ENCODE measurements at places on chromosomes 6 and 20.

DNA sequence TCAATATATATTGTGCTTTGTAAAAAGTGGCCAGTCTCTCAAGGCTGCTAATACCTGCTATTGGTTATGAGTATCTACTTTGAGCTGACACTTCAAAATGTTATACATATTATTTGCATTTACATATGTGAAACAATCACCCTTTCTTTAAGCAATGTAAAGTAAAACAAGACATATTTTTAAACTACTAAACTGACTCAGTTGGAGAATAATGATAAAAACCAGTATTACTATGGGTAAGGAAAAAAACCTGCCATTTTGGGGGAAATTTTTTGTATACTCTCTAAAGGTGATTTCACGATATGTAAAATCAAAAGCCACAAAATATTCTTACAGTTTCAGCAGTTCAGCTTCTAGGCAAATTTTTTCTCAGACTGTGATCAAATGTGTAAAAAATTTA lies 232.3 kb downstream of the PRL start:
- DNase-seq, result no peak

DNA sequence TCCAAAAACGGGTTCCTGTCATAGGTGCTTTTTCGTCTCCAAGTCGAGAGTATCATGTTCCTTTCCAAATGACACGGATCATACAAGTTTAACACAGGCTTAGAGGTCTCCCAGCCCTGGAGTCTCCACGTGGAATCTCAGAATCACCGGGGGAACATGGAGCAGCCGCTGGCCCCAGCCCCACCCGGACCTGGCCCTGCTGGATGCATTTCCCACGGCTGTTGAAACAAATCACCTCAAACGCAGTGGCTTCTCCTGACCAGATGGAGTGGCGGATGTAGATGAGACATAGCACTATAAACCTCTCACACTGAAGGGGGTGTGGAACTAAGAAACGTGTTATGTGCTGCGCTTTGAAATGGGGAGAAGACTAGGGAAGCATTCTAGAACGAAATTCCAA lies 70.0 kb upstream of the FRMD1 start:
- DNase-seq, result no peak

DNA sequence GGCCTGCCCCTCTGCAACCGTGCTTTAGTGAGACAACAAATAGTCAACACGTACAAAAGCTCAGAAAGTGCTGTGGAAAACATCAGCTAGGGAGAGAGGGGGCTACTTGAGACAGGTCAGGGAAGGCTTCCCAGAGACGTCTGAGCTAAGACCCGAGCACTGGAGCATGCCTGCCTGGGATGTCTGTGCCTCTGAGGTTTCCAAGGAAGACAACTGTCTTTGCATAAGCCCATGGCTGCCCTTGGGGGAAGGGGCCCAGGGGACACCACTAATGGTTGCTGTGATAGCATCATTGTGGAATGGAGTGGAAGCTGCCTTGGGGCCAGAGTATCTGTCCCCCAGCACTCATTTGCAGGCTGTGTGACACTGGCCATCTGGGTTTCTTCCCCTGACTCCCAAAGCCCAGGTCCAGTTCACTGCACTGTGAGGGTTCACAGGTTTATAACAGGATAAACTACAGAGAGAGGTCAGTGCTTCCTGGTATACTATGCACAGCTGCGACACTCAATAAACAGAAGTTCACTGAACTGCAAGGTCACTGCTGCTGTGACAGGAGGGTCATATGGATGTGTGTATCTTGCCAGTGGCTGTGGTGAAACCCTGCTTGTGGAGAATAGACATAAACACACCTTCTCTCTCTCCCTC lies 1.5 kb upstream of the ARFGEF2 start:
- DNase-seq, result no peak

DNA sequence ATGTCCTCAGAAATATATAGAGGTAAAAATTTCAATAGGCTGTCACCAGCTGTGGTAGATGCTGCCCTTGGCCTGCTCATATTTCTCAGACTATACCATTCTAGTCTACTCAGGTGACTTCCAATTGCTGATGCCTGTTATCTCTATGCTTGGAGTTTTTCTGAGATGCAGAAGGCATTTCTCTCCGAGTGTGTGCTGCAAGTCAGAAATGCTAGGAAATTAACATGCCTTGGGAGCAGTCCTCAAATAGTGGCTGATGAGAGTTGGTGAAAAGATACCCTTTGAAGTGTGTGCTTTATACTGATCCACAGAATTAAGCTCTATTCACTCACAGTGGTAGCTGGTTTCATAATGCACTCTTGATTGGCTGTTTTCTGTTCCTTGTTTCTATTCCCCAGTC lies 43.2 kb upstream of the PKIB start:
- no peak for DNase-seq

DNA sequence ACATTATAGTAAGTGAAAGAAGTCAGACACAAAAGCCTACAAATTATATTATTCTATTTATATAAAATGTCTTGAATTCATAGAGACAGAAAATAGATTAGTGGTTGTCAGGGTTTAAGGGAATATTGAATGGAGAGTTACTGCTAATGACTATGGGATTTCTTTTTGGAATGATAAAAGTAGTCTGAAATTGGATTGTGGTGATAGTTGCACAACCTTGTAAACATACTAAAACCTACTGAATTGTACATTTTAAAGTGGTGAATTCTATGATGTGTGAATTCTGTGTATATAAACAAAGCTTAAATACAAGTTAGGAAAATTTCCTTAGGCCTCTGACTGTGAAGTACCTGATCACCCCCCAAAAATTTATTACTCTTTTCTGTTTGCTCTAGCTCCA lies 343.1 kb downstream of the TFAP2B start:
- DNase-seq, result no peak

- no peak for DNase-seq
Measured at GRCh38 chr6:15875797-15876196, 213.0 kb upstream of the DTNBP1 start.

DNA sequence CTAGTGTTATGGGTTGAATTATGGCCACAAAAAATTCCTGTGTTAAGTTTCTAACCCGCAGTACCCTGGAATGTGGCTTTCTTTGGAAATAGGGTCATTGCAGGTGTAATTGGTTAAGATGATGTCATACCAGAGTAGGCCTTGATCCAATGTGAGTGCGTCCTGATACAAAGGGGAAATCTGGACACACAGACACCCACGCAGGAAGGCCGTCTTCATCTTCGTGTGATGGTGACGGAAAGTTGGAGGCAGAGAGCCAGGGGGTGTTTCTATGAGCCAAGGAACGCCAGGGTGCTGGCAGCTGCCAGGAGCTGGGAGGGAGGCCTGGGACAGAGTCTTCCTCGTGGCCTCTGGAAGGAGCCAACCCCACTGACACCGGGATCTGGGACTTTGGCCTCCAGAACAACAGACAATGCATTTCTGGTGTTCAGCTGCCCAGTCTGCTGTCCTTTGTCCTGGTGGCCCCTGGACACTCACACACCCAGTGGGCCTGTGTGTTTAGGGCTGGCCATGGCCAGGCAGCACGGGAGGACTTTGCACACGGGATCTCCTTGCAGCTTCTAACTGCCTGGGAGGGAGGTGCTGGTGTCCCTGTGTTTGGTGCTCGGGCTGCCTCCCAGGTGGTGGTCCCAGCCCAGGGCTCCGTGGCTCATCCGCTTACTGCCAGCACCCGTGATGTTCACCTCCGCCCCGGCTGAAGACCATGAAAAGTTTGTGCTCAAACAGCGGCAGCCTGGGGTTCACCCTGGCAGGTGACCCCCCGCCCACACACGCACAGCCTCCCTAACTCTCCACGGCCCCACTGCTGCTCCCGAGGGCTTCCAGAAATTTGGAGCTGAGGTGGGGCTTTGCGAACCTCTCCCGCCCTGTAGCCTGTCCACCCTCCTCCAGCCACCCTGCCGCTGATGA lies 53.4 kb upstream of the GATA5 start:
- no peak for DNase-seq

DNA sequence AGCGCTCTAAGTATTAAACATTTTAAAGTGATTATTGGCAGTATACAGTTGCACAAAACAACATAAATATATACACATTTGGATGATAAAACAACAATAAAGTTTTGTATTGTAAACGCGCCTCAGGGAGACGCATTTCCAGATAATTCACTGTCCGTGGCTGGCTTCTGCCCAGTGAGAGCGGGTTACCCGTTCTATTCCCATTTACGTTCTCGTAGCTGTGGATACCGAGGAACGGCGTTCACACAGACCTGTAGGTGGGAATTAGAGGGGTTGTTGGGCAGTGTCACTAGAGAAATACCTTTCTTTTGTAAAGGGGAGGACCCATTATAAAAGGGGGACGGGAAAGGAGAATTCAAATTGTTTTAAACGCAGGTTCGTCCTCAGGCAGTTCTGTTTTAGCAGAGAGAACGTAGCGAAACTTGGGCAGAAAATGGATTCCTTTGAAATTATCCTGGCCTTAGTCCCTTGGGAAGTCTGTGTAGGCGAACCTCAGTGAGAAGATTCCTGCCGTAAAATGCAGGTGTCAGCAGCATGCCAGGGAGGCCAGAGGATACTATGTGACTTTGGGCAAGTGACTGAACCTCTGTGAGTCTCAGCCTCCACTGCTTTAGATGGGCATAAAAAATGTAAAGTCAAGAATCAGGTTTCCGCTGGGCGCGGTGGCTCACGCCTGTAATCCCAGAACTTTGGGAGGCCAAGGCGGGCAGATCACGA lies 756 bp downstream of the MTG2 start:
- DNase-seq, result peak; percentile 44

DNA sequence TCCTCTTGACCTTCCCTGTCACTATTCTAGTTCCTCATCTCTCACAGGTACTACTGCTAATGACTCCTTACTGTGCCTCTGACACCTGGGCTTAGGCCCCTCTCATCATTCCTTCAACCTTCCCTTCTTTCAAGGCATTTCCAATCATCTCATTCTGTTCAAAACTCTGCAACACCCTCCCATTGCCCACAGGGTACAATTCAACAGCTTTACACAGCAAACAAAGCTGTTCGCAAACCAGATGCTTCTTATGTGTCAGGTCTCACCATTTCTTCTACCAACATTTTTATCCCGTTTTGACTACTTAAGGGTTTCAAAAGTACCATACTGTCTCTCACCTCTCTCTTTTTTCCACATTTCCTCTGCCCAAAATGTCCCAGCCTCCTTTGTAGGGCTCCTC lies 84.4 kb upstream of the ID4 start:
- no peak for DNase-seq

- DNase-seq, result peak; percentile 2
Measured at GRCh38 chr20:35600176-35600992, 15.2 kb upstream of the SPAG4 start.

- peak; percentile 2 for DNase-seq
Measured at GRCh38 chr20:59559024-59559817, 45.1 kb upstream of the PHACTR3 start.

DNA sequence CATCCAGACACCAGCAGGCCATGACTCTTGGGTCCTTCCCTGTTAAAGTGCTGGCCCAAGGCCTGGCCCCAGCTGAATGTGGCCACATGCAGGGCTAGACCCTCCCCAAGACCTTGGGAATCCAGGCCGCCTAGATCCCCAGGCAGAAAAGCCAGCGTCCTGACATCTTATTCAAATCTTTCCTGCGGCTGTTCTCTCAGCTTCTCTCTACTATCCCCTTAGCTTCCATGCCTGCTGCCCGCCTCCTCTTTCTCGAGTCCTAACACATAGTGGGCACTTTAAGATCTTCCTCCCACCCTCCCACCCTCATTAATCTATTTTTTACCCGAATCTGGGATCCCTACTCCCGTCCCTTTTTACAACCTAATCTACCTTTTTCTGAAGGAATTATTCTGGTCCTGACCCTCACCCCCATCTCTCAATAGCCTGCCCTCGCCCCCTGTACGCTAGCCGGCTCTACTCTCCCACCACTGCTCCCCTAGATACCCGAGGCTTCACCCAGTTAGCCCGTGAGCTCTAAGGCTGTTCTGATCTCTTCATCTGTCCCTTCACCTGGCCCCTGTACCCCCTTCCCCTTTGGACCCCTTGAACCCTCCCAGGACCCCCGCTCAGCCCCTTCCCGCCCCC lies at the start of gene CCHCR1:
CCHCR1 (minus strand) TSS at position 290 of the 627 bp plus-strand sequence; CDS start at position 88, 202 bp downstream.
- DNase-seq, result no peak

- no peak for DNase-seq
Measured at GRCh38 chr6:37675606-37676005, 22.1 kb downstream of the MDGA1 start.

DNA sequence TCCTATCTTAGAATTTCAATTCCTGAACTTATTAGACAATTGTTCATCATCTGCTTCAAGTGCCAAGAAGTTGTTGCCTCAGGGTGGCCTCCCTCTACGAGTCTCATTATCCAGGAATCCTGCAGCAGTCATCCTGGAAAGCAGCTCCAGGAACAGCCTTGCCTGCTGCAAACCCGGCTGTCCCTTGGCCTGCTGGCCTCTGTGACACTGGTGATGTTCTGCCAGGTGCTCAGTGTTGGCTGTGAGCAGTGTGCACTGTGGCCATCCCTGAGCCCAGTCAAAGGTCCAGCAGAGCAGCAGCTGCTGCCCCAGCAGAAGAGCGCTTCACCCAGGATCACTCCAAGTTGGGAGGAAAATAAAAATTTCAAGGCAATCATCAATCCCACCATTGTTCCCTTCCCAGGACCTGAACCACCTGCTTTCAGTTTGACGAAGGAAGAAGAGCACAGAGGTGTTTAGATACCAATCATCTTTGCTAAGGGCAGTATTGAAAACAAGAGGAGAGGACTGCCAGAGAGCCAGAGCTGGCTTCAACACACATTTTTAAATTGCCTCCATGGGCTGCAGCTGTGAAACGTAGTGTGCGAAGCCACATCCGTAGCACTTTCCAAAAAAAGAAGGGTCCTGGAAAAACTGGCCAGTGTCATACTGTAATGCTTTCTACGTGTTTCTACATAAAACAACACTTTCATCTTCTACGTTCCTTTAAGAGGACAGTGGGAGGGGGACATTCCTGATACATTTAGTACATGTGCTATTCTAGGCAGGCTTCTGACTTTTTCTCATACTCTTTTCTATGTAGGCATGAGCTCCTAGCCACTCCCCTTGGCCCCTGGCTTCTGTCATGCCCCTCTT lies 7.2 kb upstream of the FAM50B start:
- peak; percentile 80 for DNase-seq

GRCh38 chr20:4295226-4295625 lies 279.9 kb upstream of the RNF24 start:
- no peak for DNase-seq

- DNase-seq, result peak; percentile 39
Measured at GRCh38 chr20:50438986-50439407, 71.2 kb upstream of the PTPN1 start.

- no peak for DNase-seq
Measured at GRCh38 chr6:11605507-11605905, 68.0 kb downstream of the TMEM170B start.

- no peak for DNase-seq
Measured at GRCh38 chr6:51203504-51203903, 384.8 kb downstream of the TFAP2B start.

GRCh38 chr20:6416371-6416770 lies 293.5 kb upstream of the FERMT1 start:
- no peak for DNase-seq

DNA sequence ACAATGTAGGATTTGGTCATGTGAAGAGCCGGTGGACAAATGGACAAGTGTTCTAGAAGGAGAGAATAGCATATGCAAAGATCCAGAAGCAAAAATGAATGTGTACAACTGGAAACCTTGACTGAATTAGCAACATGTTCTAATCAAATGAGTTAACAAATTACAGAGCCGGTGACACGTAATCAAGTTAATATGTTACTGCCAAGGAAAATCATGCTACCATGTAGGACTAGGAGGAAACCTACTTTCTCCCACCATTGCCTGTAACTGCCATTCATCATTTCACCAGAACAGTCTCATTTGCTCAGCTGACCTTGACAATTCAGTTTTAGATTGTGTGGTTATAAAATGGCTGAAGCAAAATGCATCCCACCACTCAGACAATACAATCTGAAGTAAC lies 179.4 kb downstream of the KIF16B start:
- DNase-seq, result no peak

Data from GM03348 (cell line).